ENCODE measurements at places on chromosomes 1 and 21.

DNA sequence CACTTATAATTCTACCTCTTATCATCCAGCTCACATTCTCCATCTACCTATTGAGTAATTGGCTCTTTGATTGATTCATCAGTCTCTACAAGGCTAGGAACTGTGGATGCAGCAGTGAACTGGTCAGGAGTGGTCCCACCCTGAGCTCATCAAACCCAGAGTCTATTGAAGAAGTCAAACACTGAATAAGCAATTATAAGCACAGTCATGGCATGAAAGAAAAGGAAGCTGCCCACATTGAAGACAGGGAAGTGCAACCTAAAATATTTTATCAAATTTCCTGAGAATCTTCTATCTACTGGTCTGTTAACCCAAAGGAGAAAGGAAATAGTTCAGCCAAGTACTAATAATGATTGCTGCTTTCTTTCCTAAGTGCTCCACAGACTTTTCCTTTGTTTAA is 35.7 kb downstream of the ACP6 start:
- no peak for DNase-seq

DNA sequence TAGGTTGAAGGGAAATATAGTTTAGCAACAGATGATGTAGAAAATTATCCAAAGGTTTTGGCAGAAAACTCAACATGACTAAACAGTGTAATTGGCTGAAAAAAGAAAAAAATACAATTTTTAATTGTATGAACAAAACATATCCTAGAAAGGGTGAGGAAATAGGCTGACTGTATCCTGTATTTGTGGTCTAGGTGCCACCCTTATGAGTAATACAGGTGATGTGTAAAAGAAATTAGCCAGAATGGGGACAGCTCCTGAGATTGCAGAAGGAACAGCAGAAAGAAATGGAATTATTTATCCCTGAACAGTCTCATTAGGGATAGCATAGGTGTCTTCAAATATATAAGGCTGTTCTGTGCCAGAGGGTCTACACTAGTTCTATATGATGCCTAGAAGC is 24.6 kb downstream of the DNASE2B start:
- DNase-seq, result no peak

DNA sequence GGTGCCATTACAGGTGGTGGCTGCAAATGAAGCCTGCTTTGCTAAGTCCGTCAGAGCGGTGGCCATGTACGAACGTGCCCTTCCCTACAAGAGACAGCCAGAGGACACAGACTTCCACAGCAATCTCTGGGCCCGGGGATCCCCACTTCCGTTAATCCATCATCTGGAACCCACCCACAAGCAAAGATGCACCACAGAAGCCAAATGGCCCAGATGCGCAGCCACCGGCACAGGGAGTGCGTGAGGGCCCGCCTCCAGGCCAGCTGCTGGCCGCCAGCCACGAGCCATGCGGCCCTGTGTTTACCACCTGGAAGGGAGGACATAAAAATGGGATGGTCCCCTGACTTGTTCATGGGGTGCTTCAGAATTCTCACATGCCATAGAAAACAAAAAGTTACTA is 22.1 kb downstream of the MRAP start:
- no peak for DNase-seq

GRCh38 chr1:227741166-227741870 is 6.1 kb downstream of the SNAP47 start:
- DNase-seq, result no peak

DNA sequence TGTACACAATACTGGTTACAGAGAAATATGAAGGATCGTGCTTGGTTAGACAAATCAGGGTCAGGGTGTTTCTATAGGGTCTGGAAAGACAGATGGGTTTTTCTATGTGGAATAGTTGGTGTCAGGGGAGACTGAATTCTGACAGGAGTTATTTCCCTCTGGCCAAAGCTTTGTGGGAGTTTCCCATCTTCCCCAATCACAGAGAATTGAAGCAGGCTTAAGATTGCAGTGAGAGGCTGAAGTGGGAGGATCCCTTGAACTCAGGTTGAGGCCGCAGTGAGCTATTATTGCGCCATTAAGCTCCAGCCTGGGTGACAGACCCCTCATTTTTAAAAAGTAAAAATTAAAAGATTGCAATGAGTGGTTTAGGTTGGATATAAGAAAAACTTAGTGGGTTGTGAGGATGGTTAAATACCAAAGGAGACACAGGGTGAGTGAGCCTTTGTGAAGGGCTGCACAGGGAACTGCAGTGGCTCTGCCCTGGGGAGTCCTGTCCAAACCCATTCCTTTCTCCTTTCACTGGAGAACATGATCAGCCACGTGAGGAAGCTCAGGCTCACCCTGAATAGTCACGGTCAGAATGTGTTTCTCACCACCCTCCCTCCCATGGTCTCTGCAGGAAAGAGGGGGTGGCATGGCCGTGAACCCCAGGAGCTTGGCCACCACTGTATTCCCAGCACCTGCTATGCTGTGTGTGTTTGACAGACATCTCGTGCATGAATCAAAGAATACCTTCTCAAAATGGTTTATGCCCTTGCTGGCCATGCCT is 101.2 kb downstream of the INTS7 start:
- DNase-seq, result no peak

- DNase-seq, result no peak
Measured at GRCh38 chr1:183834568-183834967, 29.6 kb downstream of the RGL1 start.

GRCh38 chr1:19445417-19446342 is 39.7 kb downstream of the CAPZB start:
- DNase-seq, result no peak

- DNase-seq, result no peak
Measured at GRCh38 chr1:199684686-199685273, 342.7 kb upstream of the NR5A2 start.

- no peak for DNase-seq
Measured at GRCh38 chr1:154741741-154742495, 128.2 kb downstream of the KCNN3 start.

GRCh38 chr1:87398641-87399040 is 70.0 kb downstream of the LMO4 start:
- no peak for DNase-seq

- DNase-seq, result no peak
Measured at GRCh38 chr1:156767879-156768604, 707 bp downstream of the PRCC start.

GRCh38 chr1:157496121-157496526 is 56.2 kb downstream of the FCRL5 start:
- DNase-seq, result peak; percentile 17

- DNase-seq, result no peak
Measured at GRCh38 chr21:46028573-46029091, 47.1 kb downstream of the COL6A1 start.

DNA sequence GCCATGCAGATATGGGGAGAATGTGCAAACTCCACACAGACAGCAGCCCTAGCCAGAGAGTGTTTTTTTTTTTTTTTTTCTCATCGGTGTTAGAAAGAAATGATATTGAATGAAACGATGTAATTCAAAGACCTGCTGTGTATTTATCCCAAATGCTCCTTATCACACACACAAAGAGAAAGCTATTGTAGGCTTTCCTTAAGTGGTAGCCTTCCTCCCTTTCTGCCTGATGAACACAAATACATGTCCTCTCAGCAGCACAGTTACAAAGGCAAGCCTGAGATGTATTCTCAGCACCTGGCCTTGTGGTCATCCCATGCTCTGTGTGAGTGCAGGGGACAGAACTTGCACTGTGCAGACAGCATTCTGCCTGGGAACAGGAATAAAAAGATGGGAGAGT is 93.8 kb downstream of the PLPPR5 start:
- no peak for DNase-seq

- no peak for DNase-seq
Measured at GRCh38 chr1:2052756-2053155, 2.5 kb downstream of the PRKCZ start.

GRCh38 chr1:201059401-201059800 is 35.9 kb upstream of the KIF21B start:
- no peak for DNase-seq

All from stimulated activated CD8-positive, alpha-beta memory T cell treated with anti-CD3 and anti-CD28 coated beads, Interleukin-7, amount 100 ng/mL, for 1 hour (primary cell).